NCI-H2081 (cell line): ENCODE measurements at places on chromosomes 11 and 22.

GRCh38 chr11:2709429-2709828 is 9.6 kb upstream of the KCNQ1OT1 start:
- no peak for DNase-seq

DNA sequence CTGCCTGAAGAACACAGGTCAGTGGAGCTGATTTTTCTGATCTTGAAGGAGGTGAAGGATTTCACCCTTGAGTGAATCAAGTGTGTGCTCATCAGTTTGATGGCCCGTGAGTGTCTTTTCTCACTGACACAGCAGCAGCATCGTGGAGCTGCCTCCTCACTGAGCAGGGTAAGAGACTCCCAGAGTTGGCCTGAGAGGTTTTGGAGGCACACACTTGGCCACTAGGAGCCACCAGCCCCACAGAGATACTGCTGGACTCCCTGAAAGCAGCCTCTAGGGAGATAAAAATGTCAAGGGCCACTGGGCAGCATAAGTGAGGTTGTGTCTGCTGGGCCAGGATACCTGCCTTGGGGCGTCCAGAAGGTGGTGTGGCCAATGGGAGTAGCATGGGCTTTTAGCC is 245.4 kb downstream of the GRIK4 start:
- no peak for DNase-seq

- DNase-seq = no peak
These were observed at the start of gene TMA7B for GRCh38 chr22:39959640-39960447. Gene TMA7B, plus strand, starts transcription at chr22:39960397. Its CDS starts 3,978 bp downstream, at chr22:39964375.

DNA sequence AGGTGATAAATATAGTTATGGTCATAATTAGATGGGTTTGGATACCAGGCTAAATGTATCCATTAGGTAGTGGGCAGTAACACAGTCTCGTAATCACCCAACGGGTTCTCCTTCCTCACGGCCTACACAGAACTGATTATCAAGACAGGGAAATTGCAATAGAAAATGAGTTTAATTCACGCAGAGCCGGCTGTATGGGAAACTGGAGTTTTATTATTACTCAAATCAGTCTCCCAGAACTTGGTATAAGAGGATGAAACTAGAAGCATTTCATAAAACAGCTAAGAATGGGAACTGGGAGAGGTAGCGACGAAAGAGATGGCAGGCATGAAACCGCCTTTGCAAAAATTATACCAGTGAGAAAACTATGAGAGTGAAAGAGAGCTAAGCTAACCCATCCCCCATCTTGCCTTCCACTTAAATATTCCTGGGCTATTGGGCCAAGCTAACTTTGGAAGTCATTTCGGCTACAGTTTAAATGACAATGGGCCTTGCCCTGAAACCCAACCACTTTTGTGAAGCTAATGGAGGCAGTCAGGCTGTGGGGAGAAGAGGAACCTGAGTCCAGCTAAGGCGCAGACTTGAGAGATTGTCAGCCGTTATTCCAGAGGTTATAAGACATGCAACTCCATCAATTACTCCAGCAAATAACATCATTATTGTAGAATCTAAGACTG is 29.6 kb downstream of the CTSC start:
- DNase-seq = no peak

DNA sequence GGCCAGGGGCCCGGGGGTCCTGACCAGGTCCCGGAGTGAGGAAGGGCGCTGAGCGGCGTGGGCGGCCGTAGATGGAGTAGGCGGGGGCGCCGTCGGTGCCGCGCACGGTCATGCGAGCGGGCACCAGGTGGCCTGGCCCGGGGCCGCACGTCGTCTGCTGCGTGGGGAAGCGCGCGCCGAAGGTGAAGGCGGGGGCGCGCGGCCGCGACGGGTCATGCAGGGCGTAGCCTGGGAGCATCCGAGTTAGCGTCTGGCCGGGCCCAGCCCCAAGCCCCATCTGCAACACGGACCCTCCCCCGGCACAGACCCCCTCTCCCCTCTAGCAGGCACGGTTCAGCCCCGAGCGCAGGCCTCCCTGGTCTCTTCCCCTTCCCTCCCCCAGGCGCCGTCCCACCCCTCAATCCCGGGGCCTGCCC is 1.7 kb upstream of the TYMP start:
- no peak for DNase-seq

- DNase-seq = no peak
These were observed 25.3 kb upstream of the LMO1 start for GRCh38 chr11:8288824-8289491.

- no peak for DNase-seq
These were observed 19.1 kb upstream of the LMO2 start for GRCh38 chr11:33910958-33911339.

DNA sequence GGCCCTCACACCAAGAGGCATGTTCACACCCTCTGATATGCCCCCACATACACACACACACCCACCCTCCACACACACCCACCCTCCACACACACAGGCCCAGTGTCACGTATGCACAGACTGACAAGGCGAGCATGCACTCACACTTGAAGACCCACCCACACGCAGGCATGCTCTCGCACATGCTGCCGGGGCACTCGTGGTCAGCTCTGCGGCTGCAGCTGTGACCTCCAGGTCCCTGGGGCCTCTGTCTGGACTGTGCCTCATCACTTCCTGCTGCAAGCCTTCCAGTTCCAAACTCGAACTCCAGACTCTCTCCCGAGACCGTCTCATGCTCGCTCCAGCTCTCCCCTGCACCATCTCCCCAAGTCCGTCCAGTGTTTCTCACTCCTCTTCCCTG is 9.5 kb downstream of the DCHS1 start:
- no peak for DNase-seq

DNA sequence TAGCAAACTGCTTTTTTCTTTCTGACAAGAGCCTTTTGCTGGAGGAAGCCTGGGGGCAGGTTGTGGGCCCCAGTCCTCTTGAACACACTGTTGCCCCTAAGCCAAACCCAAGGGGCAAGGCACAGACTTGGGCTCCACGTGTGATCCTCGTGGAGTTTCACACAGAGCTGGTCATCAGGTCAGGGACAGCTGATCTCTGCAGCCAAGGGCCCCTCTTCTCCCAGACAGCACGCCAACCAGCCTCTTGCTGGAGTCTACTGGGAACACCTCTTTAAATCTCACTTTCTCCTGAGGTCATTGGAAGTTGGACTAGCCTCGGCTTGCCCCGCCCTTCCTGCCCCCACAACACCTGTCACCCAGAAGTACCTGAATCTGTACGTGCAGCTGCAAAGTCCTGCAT is 39.8 kb downstream of the C11orf58 start:
- DNase-seq = no peak

DNA sequence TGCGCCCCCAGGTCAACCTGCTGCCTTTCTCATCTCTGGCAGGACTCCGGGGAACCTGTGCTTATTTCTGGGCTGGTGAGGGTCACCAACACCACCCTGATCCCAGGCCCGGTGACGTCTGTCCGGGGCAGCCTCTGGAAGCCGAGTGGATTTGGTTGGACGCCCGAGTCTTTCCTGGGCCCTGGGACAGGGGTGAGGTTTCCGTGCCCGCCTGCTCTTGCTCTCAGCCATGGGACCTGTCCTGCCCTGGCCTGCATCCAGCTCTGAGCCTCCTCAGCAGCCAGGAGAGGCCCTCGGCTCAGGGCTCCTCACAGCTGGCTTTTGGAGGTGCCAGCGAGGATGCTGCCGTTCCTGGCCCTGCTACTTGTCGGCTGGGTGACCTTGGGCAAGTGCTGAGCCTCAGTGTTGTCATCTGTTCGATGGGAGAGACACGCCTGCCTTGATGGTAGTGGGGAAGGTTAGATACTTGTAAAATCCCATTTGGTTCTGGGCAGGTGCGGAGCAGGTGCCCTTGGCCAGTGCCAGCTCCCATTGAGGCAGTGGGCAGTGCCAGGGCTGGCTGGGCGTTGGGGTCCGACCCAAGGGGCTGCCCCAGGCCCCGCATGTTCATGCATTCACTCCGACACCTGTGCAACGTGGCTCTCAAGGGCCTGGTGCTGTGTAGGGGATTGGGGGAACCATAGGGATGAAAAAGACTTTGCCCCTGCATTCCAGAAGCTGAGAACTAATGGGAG is 58.9 kb upstream of the THY1 start:
- no peak for DNase-seq

GRCh38 chr11:107660066-107660465 is 51.8 kb downstream of the SLN start:
- DNase-seq = no peak

DNA sequence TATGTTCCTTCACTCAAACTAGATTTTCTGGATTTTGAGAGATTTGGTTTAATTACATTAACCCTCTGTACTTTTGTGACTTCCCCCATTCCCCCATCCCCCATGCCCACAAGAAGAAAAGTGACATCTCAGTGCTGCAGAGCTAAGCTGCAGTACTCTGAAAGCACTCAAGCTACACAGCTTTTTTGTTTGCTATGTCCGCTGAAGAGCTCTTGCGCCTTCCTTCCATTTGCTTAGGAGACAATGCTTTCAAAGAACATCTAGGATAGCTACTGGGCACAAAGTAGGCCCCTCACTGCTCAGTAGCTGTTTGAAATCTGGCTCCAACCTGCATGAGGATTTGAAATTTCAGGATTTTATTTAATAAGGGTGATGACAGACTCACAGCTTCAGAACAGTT is 69.7 kb downstream of the SLC17A6 start:
- DNase-seq = no peak
